ENCODE measurements at places on chromosomes 6 and 20.

GRCh38 chr6:47473791-47474346 is 3.7 kb upstream of the CD2AP start:
- DNase-seq: no peak

GRCh38 chr20:62575976-62576722 is 66.2 kb upstream of the SLCO4A1 start:
- no peak for DNase-seq

- no peak for DNase-seq
These were observed 206.0 kb upstream of the MARCKS start for GRCh38 chr6:113651120-113651519.

DNA sequence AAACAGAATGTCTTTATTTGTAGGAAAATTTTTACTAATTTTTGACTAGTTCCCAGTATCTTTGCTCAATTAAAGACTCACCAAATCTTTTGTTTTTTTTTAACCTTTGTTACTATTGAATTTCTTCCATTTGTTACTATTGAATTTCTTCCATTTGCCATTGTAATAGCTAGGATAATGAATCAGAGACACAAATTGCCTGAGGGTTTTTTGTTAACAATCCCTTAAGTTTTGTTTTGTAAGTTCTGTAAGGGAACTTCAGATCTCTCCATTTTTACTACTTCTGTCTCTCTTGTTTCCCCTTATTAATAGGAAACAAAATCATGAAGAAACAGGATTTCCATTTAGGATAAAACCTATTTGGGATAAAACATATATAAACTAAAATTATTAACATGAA is 104.3 kb downstream of the MAP3K4 start:
- DNase-seq: no peak

DNA sequence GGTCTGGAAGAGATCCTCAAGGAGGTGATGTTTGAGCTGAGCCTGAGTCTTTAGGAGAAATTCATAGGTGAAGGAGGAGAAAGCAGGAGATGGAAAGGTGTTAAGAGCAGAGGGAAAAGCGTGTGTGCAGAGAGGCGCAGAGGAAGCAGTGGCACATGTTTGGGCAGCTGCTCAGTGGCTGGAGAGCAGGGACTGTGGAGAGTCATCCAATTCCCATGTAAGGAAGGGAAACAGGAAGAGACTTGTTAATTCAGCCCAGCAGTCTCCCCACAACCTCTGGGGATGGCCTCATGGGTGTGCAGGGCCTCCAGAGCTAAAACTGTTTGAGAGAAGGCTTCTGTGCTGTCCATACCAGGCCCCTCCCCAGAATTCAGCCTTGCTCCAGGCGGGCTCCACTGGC is 16.2 kb downstream of the AAR2 start:
- no peak for DNase-seq

- DNase-seq: no peak
These were observed 53.2 kb upstream of the CEP162 start for GRCh38 chr6:84280639-84281038.

- DNase-seq: no peak
These were observed 68.7 kb downstream of the ATRN start for GRCh38 chr20:3539311-3540107.

GRCh38 chr20:36153736-36154699 is 522 bp upstream of the EPB41L1 start:
- peak; percentile 33 for DNase-seq

- no peak for DNase-seq
These were observed 28.7 kb upstream of the CLDN20 start for GRCh38 chr6:155235087-155235486.

- DNase-seq: no peak
These were observed 96.8 kb downstream of the BCKDHB start for GRCh38 chr6:80203283-80203682.

DNA sequence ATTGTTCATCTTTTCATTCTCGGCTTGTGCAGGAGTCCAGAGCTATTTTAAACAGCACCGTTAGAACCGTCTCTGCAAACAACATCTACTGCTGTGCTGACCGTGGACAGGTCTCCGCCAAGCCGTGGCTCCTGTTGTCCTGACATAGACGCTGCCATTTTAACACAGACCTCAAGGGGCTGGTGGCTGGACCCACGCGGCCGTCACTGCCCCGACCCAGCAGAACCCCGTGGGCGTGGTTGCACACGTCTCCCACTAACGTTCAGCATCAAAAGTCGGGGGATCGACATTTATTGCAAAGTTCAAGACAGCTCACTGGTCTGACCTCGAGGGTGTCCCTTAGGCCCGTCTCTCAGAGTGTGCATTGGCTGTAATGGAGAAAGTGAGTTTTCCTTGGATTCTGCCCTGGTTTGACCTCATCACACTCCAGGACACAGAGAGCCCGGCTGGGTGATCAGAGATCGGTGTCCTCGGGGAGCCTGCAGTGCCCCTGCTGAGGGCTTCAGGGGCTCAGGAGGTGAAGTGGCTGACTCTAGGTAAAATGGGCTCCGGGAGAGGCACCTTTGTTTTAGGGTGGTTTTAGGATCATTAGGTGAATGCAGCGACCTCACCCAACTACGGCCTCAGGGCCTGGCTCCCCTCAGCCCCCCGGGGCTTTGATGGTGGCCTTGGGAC is 363.2 kb downstream of the THBS2 start:
- DNase-seq: no peak

Data from activated naive CD8-positive, alpha-beta T cell treated with anti-CD3 and anti-CD28 coated beads, Interleukin-2, amount 50 U/mL, for 24 hours (primary cell).